HFFc6 (cell line): ENCODE measurements at places on chromosomes 7 and 10. TPM values are rescaled to one million over a fixed set of nuclear protein-coding genes. Genes with fewer than 3 reads are reported as not detected.
A peak's percentile ranks its signal among the peaks of the same experiment; 100 is the strongest.

AGFG2 gene
- total RNA-seq: 14.4 to 22.5 TPM (median 18.3 TPM) in 3 replicates

NOS3 gene
- 0.57 and 1.9 TPM in 2 replicates for total RNA-seq

BLVRA gene
- total RNA-seq: 28.4 to 38.7 TPM (median 30.6 TPM) in 3 replicates

SORBS1 gene
- 0.08 to 0.17 TPM (median 0.11 TPM) in 3 replicates for total RNA-seq

CFAP70 gene
- total RNA-seq: 0.21 to 0.40 TPM (median 0.39 TPM) in 3 replicates

HDAC9 gene
- total RNA-seq: 11.4 to 28.6 TPM (median 12.9 TPM) in 3 replicates

EXOSC1 gene
- 39.1 to 42.3 TPM (median 39.4 TPM) in 3 replicates for total RNA-seq

TUBAL3 gene
- not detected in 3 replicates for total RNA-seq

CALHM1 gene
- total RNA-seq: not detected in 2 replicates

PSMA2 gene
- 105 to 114 TPM (median 111 TPM) in 3 replicates for total RNA-seq

GRCh38 chr10:93148476-93148875 lies 74.8 kb downstream of the CYP26A1 start:
- DNase-seq: no peak

DNA sequence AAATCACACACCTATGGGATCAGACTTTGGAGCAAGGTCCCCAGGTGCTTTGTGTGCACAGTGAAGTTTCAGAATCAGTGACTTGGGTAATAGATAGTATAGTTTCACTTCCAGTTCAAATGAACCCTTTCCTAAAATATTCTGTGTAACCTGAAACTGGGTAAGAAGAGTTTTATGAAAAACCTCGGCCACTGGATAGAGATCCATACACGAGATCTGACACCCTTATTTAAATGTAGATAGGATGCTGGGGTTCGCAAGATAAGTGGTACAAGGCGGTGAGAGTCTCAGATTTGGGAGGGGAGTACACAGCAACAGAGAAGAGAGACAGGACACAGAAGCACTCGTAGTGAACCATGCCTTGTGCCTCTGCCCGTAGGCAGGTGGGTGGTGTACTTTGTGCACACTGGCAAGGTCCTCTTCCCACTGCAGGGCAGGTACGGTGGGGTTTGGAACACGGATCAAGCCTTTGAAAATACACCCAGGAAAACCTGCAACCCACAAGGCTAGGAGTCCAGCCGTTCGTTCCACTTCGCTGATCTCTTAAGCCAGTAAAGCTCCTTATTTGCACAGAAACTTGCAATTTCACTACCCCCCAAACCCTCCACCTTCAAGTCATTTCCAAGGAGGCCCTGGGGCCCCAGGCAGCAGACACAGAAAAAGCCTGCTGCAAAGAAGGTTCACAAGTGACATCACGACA lies 162.8 kb downstream of the USP6NL start:
- no peak for DNase-seq

- no peak for DNase-seq
Observed at GRCh38 chr7:66948480-66949109, 27.6 kb downstream of the TMEM248 start.

- no peak for DNase-seq
Observed at GRCh38 chr10:80126876-80127275, 5.7 kb upstream of the PLAC9 start.

DNA sequence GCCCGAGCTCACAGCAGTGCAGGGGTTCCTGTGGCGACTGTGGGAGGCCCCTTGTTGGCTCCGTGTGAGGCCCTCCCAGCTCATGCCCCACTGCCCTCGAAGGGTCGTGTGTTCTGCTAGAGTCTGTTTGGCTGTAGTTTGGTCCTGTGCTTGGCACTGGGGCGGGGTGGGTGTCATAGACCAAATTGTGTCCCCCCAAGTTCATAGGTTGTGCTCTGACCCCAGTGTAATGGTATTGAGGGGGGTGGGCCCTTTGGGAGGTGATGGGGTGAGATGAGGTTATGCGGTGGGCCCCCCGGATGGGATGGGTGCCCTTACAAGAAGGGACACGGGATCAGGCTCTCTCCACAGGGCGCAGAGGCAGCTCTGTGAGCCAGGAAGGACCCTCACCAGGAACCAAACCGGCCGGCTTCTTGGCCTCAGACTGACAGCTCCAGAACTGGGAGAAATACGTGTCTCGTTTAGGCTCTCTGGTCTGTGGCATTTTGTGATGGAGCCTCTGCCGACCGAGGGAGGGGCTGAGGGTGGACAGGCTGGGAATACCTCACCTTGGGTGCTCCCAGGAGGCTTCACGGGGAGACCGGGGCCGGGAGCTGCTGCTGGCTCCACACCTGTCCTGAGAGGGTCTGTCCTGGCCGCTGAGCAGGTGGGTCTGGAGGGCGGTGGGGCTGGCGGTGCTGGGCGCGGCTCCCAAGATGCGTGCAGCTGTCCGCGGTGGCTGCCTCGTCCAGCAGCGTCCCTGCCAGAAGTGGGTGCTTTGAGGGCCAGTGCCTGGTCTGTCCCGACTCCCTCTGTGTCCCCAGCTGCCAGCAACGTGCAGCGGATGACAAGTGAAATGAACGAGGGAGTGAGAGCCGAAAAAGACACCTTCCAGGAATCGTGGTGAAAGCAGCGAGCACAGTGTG lies 89.4 kb downstream of the INPP5A start:
- DNase-seq: no peak

- DNase-seq: no peak
Observed at GRCh38 chr10:3402187-3402751, 229.7 kb upstream of the PITRM1 start.

DNA sequence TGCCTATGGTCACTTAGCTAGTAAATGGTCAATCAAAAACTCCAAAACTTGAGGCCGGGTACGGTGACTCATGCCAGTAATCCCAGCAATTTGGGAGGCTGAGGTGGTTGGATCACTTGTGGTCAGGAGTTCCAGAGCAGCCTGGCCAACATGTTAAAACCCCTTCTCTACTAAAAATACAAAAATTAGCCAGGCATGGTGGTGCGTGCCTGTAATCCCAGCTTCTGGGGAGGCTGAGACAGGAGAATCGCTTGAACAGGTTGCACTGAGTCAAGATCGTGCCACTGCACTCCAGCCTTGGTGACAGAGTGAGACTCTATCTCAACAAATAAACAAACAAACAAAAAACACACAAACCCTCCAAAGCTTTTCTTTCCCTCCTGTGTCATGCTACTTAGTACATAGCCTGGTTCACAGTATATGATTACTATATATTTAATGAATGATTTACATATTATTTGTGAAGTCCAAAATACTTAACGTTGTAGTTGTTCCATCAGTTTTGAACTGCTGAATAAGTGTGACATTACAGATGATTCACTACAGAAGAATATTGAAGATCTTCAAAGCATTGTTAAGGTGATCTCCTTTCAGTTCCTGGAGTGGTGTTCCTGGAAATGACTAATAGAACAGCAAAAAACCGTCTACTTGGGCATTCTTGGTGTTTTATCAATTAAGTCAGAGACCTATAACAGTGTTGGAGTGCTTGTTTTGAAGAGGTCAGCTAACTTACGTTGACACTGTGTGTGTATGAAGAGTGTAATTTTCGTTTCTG lies 72.9 kb downstream of the ADK start:
- peak; percentile 65 for DNase-seq

- DNase-seq: peak; percentile 91
Observed at GRCh38 chr7:128217030-128217805, 23.9 kb upstream of the LEP start.

DNA sequence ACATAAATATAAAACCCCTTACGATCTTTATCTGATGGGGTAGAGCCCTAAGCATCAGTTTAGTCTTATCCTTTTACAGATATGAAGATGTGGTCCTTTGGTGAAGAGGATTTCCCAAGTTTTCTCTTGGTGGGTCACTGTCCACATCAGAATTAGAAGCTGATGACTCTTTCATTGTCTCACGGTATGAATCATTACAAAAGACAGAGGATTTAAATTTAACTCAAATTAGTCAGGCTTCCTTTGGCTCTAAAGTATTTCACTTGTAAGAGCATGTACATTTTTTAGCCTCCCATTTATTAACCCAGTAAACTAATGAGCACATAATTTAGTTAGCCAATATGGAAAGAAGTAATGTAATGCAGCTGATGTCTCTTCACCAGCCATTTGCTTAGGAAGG lies 49.9 kb upstream of the TMEM26 start:
- peak; percentile 44 for DNase-seq

DNA sequence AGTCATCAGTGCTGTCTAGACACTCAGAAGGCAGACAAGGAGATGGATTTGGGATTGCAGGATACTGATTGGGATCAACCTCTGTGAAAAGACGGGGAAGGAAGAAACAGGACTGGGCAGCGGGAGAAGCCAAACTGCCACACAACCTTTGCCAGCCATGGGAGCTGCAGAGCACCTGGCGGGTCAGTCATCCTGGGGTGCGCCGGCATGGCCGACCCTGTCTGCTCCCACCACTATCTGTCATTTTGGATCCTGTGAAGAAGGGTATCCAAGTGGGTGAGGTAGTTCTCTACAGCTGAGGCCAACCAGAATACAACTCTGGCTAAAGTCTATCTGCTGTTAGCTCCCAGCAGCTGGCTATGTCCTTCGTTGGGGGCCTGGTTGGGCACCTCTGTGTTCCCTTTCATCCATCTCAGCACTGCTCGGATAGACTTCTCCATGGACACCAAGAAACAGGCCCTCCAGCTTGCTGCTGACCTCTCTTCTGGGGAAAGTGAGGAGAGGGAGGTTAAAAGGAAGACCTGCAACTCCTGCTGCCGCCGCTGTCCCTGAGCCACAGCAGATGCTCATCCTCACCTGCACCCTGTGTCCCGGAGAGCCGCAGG lies 11.7 kb upstream of the RBM17 start:
- DNase-seq: no peak

GRCh38 chr7:132536654-132537395 lies 39.4 kb downstream of the PLXNA4 start:
- DNase-seq: peak; percentile 48

DNA sequence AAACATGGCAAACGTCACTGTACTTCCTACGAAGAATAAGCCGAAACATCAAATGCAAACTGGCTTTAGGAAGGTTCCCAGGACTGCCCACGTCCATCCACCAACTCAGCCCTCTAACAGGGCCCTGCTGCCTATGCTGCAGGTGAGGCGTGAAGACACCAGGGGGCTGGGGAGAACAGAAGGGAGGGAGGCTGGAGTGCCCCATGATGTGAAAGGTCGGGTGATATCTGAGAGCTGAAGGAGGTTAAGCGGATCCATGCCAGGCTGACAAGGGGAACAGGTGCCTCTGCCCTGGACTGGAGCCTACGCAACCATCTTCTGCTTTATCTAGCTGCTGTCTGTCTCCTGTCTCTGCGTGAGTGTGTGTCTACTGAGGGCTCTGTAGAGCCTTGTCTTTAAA lies 40.2 kb upstream of the ATP6V0A4 start:
- no peak for DNase-seq

DNA sequence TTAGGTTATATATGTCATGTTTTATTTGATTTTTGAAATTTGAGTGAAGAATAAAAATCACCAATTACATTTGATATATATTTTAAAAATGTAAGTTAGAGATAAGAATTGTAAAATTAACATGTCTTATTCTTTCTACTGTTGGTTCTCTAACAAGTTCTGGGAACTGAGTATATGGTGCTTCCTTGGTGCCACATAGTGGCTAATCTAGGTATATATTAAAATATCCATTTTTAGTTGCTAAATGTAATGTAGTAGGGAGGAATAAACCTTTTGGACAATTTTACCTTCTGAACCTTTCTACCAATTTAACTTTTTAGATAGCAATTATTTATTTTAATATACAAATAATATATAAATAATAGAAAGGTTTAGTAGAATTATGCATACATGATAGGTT lies 17.5 kb downstream of the CFAP69 start:
- DNase-seq: peak; percentile 50

DNA sequence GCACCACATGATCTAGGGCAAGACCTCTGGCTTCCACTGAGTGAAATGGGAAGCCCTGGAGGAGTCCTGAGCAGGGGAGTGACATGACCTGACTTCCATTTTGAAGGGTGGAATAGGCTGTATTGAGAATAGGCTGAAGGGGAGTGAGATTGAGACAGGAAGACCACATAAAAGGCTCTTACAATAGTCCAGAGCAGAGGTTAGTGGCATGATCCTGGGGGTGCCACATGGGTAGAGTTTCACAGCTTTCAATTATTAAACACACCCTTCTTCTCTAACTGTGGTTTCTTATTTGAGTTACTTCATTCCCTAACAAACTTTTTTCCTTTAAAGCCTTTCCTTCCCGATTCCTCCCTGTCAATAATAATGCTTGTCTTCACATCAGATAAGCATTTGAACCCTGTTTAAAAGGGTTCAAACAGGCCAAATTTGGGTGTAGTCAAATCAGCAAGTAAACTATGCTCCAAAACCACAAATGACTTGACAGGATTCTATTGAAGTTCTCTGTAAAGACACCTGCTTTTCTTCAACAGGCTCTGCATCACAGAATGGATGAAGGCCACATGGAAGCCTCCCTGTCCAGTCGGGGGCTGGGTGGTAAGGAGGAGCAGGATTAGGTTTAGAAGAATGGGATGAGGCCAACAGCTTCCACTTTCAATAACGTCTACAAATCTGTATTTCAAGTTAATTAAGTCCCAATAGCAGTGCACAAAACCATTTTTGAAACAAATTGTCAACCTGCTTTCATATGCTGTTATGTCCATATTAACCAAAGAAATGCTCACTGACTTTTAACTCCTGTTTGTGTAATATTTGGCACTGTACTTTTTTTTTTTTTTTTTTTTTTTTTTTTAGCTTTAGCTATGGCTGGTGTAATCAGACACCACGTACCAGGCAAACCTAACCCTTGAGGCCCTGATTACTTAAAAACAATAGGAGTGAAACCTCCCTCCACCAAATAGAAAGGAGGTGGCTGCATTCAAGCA lies 131.9 kb downstream of the NRCAM start:
- no peak for DNase-seq

- no peak for DNase-seq
Observed at GRCh38 chr7:122258971-122259370, 45.6 kb downstream of the FEZF1 start.

GRCh38 chr10:12503311-12503710 lies 154.0 kb downstream of the CAMK1D start:
- DNase-seq: no peak

GRCh38 chr10:378930-379704 lies 243.9 kb downstream of the ZMYND11 start:
- no peak for DNase-seq

DNA sequence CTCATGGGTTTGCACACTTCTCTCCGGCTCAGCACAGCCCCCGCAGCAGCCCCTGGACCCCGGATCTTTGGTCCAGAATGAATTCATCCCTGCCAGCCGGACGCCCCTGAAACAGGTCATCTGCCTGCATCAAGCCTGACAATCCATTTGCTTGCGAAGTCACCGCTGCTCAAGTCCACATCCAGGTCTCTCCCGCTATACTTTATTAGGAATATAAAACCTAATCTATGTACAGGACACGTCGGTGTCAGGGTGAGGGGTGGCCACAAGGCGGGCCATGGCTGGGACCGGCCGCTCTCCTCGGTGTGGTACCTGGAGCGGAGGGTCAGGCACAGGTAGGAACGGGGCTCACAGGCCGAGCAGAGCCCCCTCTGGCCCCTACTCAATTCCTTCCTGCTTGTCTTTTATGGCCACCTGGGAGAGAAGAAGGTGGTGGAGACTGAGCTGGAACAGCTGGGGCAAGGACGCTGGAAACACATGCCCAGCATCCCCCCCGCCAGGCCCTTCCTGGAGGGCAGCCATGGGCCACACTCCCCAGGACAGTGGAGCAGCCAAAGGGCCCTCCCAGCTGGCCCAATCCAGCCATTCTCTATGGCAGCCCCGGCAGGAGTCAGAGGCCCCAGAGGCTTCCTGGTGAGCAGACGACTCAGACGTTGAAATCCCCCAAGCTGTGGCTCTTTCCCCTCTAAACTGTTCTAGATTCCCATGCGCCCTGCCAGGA lies 5.3 kb downstream of the POLR2J start:
- no peak for DNase-seq
